CD4-positive, alpha-beta T cell treated with Interleukin-6 for 4 hours (primary cell): ENCODE measurements at places on chromosomes 16 and 17.

- DNase-seq: no peak
Observed at GRCh38 chr17:61158376-61158775, 241.3 kb upstream of the TBX2 start.

DNA sequence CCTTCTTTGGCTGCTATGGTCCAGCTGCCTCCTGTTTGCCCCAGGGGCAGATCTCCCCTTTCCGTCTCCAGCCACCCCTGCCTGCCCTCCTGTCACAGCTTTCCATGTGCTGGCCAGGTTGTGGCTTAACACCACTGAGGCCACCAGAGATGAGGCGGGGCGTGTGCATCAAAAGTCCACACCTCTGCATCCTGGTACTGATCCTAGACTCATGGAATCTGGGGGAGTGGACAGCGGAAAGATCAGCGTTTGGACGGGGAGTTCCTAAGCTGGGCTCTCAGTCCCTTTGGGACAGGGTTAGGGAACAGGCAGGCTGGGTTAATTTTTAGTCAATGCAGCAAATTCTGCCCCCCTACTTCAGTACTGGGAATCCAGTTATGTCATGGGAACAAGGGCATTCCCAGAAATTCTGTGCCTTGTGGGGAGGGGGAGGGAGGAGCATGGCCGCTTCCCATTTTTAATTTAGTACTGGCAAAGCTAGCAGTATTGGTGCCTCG is 3.9 kb downstream of the IGFBP4 start:
- DNase-seq: no peak

DNA sequence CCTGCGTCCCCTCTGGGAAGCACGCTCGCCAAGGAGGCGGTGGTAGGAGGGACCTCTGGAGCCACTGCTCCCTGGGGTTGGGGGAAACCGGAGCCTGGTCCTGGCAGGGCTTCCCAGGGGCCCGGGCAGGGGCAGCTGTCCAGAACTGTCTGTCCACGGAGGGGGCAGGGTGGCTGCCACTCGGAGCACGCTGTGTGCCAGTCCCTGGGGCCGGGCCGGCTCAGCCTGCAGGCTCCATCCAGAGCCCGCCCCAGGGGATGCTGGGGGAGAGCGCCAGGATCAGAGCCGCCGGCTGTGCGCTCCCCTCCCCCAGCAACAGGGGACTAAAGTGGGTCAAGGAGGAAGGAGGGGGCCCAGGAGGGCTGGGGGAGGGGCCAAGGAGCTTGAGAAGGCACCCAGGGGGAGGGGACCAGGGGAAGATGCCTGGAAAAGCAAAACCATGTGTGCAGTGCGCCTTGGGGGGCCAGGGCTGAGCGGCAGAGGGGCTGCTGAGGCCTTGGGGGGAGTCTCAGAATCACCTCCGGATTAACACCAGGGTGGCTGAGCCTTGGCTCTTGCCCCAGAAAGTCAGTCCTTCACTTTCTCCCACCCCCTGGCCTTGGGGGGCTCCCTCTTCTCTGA is 21.3 kb downstream of the ZNF423 start:
- DNase-seq: no peak

- DNase-seq: no peak
Observed at GRCh38 chr17:42617956-42618431, 8.5 kb downstream of the TUBG1 start.

- peak; percentile 73 for DNase-seq
Observed at GRCh38 chr17:27654654-27655524, 23.9 kb downstream of the LGALS9 start.

GRCh38 chr17:83103200-83103942 is 24.0 kb downstream of the METRNL start:
- no peak for DNase-seq
